Mammary epithelial cell (primary cell): ENCODE measurements at places on chromosomes 3 and 15. TPM values are rescaled to one million over a fixed set of nuclear protein-coding genes. Genes with fewer than 3 reads are reported as not detected.

DNA sequence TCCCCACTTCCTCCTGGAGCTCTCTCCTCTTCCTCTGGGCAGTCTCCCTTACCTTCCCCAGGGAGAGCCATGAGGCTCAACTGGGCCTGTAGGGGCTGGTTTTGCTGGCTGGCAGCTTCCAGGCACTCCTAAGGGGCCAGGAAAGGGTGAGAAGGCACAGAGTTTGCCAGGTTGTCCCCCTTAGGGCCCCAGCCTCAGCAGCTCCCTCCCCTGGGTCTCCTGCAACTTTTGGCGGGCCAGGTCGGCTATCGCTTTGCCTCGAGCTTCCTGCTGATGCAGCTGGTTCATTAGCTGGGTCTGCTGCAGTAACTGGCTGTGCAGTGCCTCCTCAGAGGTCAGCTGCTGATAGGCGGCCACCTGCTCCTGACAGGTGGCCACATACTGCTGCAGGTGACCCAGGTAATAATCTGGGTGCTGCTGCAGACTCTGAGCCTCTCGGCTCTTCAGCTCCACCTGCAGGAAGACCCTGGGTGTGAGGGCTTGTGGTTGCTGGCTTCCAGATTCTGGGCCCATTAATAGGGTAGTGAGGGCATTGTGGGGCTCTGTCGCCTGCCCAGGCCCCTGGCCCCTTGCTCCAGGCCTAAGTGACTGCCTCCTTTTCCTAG lies 29.7 kb upstream of the OR4F6 start:
- no peak for DNase-seq

The EPHA6 gene
- 0.48 TPM in 1 of 2 replicates, not detected in the other for total RNA-seq

DNA sequence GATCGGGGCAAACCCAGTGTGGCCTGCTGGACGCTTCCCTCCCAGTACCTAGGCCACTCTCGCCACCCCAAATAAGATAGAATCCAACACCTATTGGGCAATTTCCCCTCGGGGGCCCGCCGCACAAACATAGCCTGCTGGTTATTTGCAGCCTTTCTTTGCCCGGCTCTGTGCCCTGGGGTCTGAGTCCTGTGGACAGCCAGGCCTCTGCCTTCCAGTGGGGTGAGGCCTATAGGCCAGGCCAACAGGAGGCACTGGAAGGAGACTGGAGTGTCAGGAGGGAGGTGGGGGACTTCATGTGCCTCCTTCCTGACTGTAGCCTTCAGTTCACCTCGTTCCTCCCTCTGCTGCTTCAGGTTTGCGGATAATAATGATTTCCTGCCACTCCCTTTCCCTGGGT lies 47.4 kb upstream of the LDHAL6B start:
- no peak for DNase-seq

The LRRC2 gene
- 0.07 and 0.37 TPM in 2 replicates for total RNA-seq

GRCh38 chr3:192830291-192831110 lies 87.2 kb downstream of the MB21D2 start:
- no peak for DNase-seq

The MRPL47 gene
- total RNA-seq: 29.3 TPM

The XCR1 gene
- not detected in 2 replicates for total RNA-seq

The FAH gene
- total RNA-seq: 21.2 TPM

The SSR3 gene
- 375 TPM for total RNA-seq

The TICRR gene
- total RNA-seq: 4.1 and 13.7 TPM in 2 replicates

DNA sequence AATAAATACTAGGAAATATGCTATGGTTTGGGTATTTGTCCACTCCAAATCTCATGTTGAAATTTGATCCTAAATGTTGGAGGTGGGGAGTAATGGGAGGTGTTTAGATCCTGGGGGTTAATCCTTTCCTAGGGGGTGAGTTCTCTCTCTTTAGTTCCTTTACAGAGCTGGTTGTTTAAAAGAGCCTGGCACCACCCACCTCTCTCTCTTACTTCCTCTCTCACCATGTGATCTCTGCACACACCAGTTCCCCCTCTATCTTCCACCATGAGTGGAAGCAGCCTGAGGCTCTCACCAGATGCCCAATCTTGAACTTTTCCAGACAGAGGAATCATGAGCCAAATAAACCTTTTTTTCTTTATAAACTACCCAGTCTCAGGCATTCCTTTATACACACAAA lies 10.5 kb downstream of the SLC24A5 start:
- no peak for DNase-seq

The MEF2A gene
- 39.8 and 58.5 TPM in 2 replicates for total RNA-seq

DNA sequence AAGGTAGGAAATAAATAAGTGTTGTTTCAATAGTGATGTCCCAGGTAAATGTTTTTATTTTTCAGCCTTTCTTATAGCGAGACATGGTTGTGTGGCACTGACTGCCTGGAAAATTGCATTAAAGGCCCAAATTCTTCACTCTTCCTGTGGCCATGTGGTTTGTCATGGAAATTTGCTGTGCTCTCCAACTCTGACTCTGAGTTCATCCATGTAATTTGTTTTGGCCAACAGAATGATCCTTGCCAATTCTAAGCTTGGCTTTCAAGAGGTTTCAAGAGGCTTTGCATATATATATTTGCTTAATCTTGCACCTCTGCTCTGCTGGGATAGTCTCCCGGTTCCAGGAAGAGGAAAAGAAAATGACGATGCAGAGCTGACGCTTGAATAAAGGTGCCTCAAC lies 107.5 kb upstream of the ARHGEF26 start:
- DNase-seq: no peak

- no peak for DNase-seq
Observed at GRCh38 chr3:63679186-63679585, 26.7 kb downstream of the SNTN start.

The SNX33 gene
- 28.2 TPM for total RNA-seq

- no peak for DNase-seq
Observed at GRCh38 chr3:31167666-31168065, 273.2 kb upstream of the GADL1 start.

- DNase-seq: no peak
Observed at GRCh38 chr3:24503616-24504113, 9.0 kb upstream of the THRB start.

DNA sequence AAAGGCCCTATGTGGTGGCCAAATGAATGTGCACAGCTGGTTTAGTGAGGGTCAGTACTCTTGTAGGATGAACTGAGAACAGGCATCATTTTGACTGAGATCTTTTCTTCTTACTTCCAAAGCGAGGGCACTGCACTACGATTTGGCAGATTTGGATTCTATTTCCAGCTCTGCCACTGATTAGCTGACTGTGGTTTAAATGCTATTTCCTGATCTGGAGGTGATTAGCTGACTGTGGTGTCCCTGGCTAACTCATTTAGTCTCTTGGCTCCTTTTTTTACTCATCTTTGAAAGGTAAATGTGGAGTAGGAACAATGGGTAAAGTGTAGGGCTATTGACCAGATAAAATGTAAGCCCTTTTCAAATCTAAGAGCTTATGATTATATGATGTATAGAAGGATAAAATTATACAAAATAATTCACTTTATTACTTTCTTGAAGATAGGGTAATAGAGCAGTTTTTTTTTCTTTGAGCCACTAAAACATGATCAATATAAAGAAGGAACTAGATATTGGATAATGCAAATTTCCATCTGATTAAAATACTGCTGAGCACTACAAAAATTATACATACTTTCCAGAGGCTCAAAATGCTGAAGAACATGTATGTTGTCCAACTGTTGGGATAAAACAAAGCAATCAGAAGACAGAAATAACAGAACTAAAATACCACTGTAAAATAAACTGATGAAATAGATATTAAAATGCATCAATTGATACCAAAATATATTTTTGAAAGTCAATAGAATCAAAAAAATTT lies 39.7 kb upstream of the PLOD2 start:
- no peak for DNase-seq

DNA sequence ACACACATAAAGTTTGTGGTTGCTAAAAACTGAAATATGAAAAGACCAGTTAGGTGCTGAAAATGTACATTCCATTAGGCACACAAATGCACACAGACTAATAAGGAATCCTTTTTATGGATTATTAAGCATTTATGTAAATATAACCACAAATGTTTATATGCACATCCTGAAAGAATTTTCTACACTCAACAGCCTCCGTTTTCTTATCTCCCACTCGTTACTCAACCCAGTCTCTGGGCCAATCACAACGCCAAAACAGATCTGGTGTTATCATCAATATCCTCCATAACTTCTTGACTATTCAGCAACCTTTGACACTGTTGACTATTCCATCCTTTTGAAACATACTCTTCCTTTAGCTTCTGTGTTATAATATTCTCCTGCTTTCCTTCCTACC lies 136.4 kb downstream of the ATP8B4 start:
- no peak for DNase-seq

The P2RY1 gene
- total RNA-seq: not detected in 2 replicates

- no peak for DNase-seq
Observed at GRCh38 chr15:90703455-90703854, 13.7 kb upstream of the BLM start.

The C15orf62 gene
- 0.21 and 0.59 TPM in 2 replicates for total RNA-seq

DNA sequence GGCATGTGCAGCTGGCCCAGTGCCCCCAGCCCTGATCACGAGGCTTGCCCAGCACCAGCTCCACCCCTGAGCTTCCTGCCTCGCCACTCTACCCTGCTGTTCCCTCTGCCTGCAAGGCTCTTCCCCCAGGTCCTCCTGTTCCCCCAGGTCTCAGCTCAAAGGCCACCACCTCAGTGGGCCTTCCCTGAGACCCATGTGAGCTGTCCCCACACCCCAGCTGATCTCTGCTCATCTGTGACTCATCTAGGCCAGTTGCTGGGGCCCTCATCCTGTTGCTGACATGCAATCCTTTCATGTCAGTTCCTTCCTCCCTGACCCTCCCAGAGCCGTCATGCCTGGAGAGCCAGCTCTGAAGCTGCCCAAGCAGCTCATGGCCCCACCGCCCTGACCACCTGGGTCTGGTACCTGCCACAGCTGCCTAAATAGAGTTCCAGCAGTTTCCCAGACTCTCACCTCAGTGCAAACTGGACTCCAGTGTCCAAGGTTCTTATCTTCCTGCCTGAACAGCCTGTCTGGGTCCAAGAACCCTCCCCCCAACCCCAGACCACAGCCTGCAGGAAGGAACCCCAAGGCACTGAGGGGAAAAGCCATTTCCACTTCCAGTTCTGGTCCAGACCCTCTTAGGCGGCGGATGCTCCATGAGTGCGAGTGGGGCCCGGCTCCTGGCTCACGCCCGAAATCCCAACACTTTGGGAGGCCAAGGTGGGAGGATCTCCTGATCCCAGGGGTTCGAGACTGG lies 116.6 kb upstream of the IQSEC1 start:
- peak; percentile 28 for DNase-seq

GRCh38 chr3:66819993-66820501 lies 178.1 kb upstream of the KBTBD8 start:
- DNase-seq: peak; percentile 8

DNA sequence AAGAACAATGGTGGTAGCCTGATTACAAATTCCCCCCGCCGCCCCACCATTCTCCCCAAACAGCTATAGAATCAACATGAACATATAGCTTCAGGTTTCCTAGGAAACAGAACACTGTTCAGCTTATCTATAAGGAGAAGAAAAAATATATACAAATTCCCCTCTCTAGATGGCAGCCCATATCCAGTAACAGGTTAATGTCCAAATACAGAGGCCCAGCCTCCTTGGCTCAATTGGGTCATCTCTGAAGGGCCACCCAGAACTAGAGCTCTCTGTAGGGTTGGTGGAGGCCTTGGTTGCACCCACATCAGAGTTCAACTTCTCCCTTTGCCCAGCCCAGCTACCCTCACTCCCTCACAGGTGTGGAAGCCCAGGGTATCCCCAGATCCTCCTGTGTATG lies 91.5 kb upstream of the ADAMTS17 start:
- DNase-seq: peak; percentile 8

DNA sequence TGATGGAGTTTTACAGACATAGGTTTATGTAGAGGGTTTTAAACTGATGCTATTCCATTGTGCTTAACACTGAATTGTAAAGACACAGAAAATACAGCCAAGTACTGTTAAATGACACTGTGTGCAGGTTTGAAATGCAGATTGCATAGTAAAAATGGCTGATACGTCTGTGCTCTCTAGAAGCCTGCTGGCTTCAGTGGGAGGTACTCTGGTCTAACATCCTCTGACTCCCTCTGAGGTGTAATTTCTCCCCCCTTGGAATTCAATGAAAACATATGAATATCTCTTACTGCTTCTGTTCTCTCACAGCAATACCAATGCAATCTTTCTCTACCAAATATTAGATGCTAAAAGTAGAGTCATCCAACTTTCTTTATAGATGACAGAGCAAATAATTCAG lies 176.6 kb downstream of the SLC9A9 start:
- DNase-seq: no peak

- DNase-seq: no peak
Observed at GRCh38 chr3:57743496-57743895, 12.6 kb upstream of the SLMAP start.

DNA sequence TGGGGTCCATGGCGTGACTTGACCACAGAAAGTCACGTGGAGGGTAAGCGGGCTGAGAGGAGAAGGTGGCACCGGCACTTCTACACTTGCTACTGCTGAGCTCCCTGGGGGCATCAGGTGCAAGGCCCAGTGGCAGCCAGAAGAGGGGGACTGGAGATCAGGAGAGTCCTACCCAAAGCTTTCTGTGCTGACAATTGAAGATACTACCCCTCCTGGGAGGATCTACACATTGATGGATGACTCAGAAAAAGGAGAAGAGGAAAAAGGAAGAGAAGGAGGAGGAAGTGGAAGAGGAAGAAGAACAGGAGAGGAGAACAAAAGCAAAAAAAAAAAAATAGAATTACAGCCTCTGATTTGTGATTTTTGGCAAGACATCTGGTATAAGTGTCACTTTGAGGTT lies 41.2 kb downstream of the MYO5C start:
- DNase-seq: no peak

The GASK1A gene
- 2.5 TPM for total RNA-seq

DNA sequence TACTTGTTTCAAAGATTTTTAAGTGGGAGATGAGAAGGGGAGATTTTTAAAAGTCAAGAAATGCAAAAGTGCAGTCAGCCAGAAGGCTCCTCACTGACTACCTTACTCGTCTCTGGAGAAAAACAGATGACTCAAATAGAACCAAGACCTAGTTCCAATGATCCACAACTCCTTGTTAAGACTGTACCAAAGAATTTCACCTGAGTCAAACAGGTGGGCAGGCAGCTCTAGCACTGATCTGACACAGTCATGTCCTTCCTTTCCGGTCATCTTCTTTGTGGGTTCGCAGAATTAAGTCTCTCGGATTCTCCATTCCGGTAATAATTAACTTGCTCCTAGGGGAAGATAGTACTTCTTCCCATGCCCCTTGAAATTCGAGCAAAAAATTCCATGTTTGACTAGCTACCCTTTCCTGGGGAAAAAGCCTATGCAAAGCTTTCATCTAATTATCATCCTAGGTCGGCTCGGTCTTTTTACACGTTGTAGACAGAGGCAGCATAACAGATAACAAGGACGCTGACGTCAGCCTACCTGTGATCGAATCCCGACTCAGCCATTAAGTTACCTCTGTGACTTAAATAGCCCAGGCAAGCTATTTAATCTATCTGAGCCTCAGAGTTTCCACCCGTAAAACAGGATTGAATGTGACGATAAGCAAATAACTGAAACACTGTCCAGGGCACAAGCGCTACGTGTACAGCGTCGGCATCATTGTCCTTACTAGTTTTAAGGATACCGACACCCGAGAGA lies 758 bp downstream of the SELENOK start:
- peak; percentile 52 for DNase-seq
